ENCODE measurements at places on chromosomes 2 and 18. TPM values are rescaled to one million over a fixed set of nuclear protein-coding genes. Genes with fewer than 3 reads are reported as not detected.

Gene GRHL1
- total RNA-seq: 1.2 TPM

Gene CLEC4F
- total RNA-seq: not detected

Gene GCG
- total RNA-seq: not detected

Gene TTN
- total RNA-seq: 0.05 TPM

Gene KCTD1
- total RNA-seq: 35.8 TPM

Gene CHRNG
- not detected for total RNA-seq
